Caudate nucleus (tissue), 63 donors: ENCODE measurements at places on chromosomes 2 and 18.

- DNase-seq, result no peak
Observed at GRCh38 chr2:68839260-68839833, 31.9 kb downstream of the BMP10 start.

DNA sequence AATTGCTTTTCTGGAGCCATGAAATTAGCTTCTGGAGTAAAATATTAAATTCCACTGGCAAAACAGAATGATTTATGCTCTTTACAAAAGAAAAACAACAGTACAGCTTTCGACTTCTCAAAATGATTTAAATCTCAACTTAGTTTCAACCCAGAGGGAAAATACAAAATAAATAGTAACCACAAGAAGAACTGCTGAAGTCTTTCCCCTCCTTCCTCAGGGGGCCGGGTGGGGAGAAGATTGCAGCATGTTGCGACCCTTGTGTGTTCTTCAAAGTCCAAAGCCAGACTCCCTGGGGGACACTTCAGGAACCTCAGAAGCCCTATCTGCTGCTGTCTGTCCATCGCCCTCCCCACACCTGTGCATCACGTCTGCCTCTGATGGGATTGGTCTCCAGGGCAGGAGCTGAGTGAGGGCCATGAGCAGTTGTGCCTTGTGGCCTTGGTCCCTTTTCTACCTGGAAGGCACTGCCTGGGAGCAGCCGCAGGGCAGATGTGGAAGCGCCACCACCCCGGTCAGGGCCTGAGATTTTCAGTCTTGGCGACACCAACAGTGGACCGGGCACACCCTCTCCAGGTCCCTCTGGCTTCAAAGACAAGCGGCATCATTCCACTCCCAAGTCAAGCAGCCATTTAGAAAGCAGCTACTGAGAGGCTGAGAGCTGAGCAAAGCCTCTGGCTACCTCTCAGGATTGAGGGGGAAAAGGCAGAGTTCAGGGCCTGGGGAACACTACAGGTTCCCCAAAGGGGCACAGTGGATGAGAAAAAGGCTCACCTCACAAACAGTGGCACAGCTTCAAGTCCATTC lies 210.1 kb upstream of the RAB6C start:
- no peak for DNase-seq

GRCh38 chr2:40628556-40628955 lies 176.7 kb upstream of the SLC8A1 start:
- DNase-seq, result no peak

DNA sequence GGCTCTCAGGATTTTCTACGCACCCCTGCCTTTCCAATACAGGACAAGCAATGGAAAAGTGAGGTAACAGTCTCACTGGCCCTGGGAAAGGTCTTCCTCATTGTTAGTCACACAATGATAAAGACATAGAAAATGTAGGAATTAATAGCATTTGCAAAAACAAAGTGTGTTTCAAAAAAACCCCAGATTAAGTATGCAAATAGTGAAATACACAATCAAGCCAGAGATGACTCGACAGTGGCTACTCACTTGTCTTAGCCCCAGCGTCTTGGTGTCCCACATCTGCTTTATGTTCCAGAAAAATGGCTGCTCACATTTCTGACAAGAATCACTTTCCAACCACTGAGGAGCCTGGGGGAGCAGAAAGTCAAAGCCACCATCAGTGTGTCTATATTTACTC lies 47.0 kb upstream of the AP1S3 start:
- DNase-seq, result no peak

DNA sequence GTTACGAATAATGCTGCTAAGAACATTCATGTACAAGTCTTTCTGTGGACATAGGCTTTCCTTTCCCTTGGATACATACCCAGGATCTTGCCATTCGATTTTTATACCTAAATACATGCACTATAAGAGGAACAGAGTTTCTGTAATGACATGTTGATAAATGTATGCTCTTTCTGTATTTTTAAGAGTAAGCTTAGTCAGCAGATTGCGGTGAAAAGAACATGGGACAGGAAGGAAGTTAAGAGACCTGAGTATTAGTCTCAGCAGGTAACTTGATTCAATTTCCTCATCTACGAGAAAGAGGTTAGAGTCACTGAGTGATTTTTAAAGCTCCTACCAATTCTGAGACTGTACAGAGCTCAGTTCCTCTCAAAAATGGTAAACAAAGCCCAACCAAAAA lies 2.6 kb upstream of the TLK1 start:
- DNase-seq, result no peak

DNA sequence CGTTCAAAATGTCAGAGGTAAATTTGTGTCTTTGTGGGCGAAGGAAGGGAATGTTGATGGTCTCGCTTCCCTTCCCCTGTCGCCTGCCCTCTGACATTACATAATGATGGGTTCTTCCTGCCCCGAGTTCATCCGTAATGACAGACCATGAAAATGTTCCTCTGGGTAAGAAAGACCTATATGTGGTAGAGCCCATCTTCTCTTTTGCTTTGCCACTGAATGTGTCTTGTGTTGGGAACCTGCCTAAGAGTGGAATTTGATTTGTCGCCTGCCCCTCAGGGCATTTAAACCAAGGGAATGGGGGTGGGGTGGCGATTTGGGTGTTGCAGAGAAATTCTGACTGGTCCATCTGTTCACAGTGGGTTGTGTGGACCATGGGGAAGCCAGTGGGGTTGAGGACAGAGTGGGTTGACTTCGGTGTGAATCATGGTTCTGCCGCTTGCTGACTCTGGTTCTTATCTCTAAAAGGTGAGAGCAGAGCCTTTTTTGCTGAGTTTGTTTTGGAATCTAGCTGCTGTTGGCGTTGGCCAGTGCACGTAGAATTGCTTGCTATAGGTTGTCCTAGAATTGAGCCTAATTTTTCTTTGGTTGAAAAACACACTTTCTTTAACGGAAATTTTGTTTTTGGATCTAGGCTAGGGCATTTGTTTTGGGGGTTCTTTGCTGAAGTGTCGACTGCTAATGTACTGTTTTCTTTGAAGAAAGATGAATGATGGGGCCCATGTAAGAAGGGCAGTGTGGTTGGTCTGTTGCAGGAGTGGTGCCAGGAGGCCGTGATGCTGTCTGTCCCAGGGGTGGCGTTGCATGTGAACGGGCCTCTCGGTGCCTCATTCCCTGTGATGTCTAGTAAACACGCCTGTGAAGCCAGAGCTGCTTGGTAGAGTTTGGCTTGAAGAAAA lies 1.3 kb downstream of the INPP4A start:
- no peak for DNase-seq

- no peak for DNase-seq
Observed at GRCh38 chr18:76903386-76903785, 81.0 kb downstream of the ZNF236 start.

DNA sequence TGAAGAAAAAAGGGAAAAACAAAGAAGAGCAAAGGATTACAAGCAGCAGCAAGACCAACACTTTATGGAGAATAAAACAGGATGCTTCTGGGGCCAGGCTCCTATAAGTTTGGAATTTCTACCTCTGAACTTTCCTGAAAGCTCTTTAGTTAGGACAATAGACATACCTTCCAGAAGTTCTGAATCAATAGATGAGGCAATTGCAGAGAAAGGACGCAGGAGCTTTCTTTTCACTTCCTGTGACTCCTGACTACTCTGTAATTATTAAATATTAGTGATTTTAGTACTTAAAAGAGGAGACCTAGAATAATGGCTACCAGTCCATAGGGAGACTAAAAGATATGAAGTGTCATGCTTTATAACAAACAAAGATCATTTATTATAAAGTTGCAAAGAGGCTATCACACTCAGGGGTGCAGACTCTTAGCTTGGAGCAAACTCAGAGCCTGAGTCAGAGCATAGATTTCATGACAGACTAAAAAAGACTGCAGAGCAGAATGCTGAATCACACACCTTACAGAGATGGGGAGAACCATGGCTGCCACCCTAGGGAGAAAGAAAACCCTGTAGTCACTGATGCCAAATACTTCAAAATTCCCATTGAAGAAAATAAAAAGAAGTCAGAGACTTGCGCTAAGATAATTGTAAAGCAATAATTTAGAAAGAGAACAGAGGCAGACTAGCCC lies 52.5 kb upstream of the FAM136A start:
- DNase-seq, result no peak

- no peak for DNase-seq
Observed at GRCh38 chr2:214550786-214551185, 139.9 kb downstream of the VWC2L start.

DNA sequence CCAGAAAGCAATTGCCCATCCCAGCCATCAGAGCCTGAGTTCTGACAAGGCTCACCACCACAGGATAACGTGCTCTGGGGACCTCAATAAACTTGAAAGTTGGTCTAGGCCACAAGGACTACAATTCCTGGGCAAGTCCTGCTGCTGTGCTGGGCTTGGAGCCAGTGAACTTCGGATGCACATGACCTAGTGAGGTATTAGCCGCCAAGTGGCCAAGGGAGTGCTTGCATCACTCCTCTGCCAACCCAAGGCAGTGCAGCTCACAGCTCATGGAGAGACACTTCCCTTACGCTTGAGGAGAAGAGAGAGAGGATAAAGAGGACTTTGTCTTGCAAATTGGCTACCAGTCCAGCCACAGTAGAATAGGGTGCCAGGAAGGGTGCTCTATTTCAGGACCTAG lies 219.6 kb downstream of the MBD2 start:
- no peak for DNase-seq

DNA sequence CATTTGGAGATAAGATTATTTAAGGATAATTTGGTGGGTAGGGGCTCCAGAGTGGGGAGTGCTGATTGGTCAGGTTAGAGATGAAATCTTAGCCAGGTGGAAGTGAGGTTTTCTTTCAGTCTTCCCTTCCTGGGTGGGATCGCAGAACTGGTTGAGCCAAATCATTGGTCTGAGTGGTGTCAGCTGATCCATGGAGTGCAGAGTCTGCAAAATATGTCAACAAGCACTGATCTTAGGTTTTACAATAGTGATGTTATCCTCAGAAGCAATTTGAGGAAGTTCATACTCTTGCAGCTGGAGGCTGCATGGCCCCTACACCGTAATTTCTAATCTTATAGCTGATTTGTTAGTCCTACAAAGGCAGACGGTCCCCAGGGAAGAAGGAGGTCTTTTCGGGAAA lies 1483.4 kb upstream of the ZEB2 start:
- no peak for DNase-seq

DNA sequence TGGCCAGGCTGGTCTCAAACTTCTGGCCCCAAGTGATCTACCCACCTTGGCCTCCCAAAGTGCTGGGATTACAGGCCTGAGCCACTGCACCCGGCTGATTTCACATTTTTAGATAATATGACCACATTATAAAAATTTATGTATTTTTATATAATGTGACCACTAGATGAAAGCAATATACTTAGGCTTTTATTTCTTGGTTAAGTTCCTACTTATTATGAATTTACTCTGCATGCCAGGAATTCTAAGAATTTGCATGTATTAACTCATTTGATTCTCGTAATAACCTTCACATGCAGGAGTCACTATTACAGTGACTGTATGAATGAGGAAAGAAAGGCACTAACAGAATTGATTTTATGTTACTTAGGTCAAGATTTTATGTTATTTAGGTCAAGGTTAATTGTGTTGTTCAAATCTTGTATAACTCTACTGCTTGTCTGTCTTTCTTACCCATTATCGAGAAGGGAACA lies 25.6 kb upstream of the CASP8 start:
- no peak for DNase-seq

- DNase-seq, result no peak
Observed at GRCh38 chr2:111632661-111633060, 251.3 kb downstream of the ANAPC1 start.

GRCh38 chr2:219266232-219266631 lies 12.5 kb upstream of the TUBA4A start:
- DNase-seq, result no peak

DNA sequence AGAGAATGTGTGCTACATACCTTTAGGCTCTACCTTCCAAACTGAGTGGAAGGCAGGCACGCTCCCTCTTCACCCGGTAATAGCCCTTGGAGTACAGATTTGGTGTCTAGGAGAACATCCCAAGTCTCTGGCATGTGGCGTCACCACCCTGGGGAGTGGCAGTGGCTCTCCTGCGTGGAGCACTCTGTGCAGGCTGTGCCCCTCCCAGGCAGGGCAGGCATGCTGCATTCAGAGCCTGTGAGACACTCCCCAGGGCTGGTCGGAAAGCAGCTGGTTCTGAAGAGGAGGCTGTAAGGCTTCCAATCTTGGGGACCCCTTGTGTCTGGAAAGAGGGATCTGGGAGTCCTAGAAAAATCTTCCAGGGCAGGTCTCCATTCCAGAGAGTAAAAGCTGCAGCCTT lies 193.3 kb downstream of the ANKRD30B start:
- no peak for DNase-seq
